ENCODE measurements at places on chromosomes 12 and 14. TPM values are rescaled to one million over a fixed set of nuclear protein-coding genes. Genes with fewer than 3 reads are reported as not detected.

- no peak for DNase-seq
These were observed 68.5 kb downstream of the PKP2 start for GRCh38 chr12:32828120-32828519.

DHRS2 gene
- not detected for total RNA-seq

C12orf54 gene
- total RNA-seq = not detected

- no peak for DNase-seq
These were observed 375.8 kb downstream of the APAF1 start for GRCh38 chr12:99020871-99021270.

DNA sequence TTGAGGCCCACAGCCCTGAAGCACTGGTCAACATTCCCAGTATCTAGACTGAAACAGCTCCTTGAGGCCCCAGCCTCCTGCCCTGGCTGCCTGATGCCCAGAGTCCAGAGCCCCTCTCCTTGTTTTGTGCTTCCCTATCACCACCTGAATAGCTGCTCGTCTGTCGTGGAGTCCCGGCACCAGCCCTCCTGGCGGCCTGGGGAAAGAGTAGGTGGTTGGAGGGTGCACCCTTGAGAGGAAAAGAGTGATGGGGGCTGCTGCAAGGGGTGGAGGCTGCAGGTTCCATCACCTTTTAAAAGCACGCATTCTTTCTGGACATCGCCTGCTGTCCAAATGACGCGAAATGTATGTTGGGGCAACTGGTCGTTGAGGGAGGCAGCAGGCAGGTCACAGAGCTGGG lies 3.2 kb downstream of the RABGGTA start:
- no peak for DNase-seq

SSTR1 gene
- total RNA-seq = not detected

SPATS2 gene
- 22.2 TPM for total RNA-seq

DNA sequence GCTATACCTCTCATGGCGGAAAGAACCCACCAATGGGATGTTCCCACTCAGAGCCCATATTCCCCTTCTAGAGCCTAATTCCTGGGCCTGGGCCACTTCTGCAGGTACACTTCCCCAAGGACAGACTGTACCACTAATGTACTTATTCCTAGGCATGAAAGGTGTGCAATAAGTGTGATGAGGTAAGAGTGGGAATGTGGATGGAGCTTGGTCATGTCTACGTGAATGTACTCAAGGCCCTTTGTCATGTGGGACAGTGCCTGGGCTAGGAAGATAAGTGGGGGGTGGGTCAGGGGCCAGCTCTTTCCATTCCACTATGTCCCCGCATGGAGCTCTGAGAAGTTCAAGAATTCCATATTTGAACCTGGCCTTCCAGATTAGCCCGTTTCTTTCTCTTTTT lies 63.4 kb upstream of the FUT8 start:
- DNase-seq = no peak
